ENCODE measurements at places on chromosomes 5 and 9.

- no peak for ATAC-seq
Observed at GRCh38 chr5:177430140-177430951, 3.9 kb downstream of the GRK6 start.

GRCh38 chr5:108953940-108954339 lies 206.2 kb downstream of the FER start:
- no peak for ATAC-seq

GRCh38 chr9:69993110-69993509 lies 50.5 kb upstream of the MAMDC2 start:
- ATAC-seq = no peak

- ATAC-seq = no peak
Observed at GRCh38 chr9:7287065-7287464, 512.5 kb downstream of the DMAC1 start.

DNA sequence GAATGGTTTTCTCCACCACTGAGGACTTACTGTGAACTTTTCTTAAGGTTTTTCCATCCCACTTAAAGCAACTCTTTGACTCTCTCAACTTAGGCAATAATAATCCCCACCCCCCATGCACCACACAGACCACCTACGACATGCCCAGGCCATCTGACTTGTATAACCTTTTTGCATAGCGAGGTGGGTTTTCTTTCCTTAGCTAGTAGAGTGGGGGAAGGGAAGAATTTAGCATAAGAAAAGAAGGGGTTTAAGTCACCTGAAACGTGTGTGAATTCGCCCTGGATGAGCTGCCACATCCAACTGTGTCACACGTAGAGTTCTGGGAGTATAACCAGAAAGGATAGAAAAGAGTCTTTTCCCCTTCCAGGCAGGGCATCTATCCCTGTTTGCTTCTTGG lies 262.7 kb downstream of the YTHDC2 start:
- no peak for ATAC-seq

Measured in SK-N-SH treated with all-trans-retinoic acid at 6 μM for 48 hours (cell line).